T-helper 17 cell (primary cell): ENCODE measurements at places on chromosomes 16 and 17. TPM values are rescaled to one million over a fixed set of nuclear protein-coding genes. Genes with fewer than 3 reads are reported as not detected.

Gene GAS7
- 1.1 TPM for total RNA-seq

DNA sequence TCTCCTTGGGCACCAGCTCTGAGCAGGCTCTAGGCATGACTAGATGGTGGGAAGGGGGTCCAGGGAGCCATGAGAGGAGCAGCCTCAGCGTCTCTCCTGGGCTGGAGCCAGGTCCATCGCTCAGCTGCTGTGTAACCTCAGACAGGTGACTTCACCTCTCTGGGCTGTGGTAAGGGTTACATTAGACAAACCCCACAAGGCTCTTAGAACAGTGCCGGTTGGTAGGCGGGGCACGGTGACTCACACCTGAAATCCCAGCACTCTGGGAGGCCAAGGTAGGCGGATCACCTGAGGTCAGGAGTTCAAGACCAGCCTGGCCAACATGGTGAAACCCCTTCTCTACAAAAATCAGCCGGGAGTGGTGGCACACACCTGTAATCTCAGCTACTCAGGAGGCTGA, 18.1 kb upstream of the NPTX1 start:
- no peak for DNase-seq
- H3K27me3 ChIP-seq: peaks cover 62% of the 10 kb centered on the region
- no peak overlapping the region for H3K27ac ChIP-seq
- H3K4me1 ChIP-seq: peaks cover 7% of the 10 kb centered on the region
- no peak overlapping the region for H3K4me3 ChIP-seq

DNA sequence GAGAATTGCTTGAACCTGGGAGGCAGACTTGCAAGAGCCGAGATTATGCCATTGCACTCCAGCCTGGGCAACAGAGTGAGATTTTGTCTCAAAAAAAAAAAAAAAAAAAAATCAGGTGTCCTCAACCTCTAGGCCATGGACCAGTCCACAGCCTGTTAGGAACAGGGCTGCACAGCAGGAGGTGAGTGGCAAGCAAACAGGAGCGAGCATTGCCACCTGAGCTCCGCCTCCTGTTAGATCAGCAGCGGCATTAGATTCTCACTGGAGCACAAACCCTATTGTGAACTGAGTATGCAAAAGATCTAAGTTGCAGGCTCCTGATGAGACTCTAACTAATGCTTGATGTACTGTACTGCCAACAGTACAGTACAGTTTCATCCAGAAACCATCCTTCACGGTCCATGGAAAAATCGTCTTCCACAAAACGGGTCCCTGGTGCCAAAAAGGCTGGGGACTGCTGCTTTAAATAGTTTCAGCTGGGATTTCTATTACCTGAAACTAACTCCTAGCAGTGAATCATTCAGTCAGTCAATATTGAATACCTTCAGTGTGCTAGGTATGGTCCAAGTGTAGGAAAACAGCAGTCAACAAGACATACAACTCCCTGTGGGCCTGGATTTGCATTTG, 56.3 kb upstream of the DHX40 start:
- H3K27ac ChIP-seq: peak overlapping the region; percentile 34

Gene CFAP97D1
- total RNA-seq: not detected

DNA sequence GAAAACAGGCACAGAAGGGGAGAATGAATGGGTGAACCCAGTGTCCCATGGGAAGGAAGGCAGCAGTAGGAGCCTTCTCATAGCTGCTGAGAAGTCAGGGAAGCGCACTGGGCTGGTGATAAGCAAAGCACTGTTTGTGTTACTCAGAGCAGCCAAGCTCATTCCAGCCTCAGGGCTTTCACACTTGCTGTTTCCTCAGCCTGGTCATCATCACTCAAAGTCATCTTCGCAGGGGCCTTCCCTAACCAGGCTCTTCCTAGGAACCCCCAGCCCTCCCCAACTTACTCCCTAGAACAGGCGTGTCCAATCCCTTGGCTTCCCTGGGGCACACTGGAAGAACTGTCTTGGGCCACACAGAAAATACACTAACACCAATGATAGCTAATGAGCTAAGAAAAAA, 32.1 kb upstream of the LONP2 start:
- H3K27ac ChIP-seq: no peak overlapping the region
- H3K4me3 ChIP-seq: no peak overlapping the region
- H3K4me1 ChIP-seq: no peaks in the 10 kb centered on the region
- peaks cover 15% of the 10 kb centered on the region for H3K27me3 ChIP-seq
- DNase-seq: no peak

DNA sequence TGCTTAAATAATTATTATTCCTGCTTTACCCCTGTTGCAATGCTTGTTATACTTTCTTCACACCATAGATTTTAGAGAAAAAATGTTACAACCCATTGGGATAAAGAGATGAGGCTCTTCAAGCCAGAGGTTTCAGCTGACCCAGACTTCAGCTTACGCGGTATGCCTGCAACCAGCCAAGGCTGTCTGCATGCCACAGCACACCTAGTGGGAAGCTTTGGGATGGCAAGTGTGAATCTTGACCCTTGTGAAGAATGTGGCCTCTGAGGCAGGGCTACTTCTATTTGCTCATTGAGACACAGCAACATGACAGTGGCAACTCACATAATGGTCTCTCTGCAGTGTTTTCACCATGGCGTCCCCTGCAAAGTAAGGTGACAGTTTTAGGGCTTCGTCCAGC, 193.9 kb upstream of the PIRT start:
- H3K4me1 ChIP-seq: no peaks in the 10 kb centered on the region
- H3K36me3 ChIP-seq: no peaks in the 10 kb centered on the region
- H3K4me3 ChIP-seq: no peak overlapping the region
- H3K27me3 ChIP-seq: no peaks in the 10 kb centered on the region
- DNase-seq: no peak

Gene GJD3
- not detected for total RNA-seq

- H3K4me3 ChIP-seq: no peak overlapping the region
- H3K36me3 ChIP-seq: no peaks in the 10 kb centered on the region
- DNase-seq: no peak
- no peak overlapping the region for H3K27ac ChIP-seq
- peaks cover 14% of the 10 kb centered on the region for H3K27me3 ChIP-seq
- H3K4me1 ChIP-seq: no peaks in the 10 kb centered on the region
Observed at GRCh38 chr17:34045990-34046389, 209.1 kb upstream of the CCL2 start.

DNA sequence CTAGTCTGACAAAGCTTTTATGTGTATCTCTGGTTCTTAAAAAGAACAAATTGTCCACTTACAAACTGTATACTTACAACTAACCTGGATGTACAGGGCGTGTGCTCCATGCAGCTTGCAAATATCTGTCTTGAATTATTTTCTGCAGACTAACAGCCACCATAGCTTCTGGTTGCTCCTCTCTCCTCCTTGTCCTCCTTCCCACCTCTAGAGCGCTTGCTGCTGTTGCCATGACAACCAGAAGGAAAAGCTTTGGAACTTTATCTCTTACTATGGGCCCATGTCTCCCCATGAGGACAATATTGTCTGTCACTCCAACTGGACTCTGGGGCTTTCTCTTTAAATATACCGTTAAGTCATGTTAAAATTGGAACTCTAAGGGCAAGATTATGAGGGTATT, 71.5 kb upstream of the DHX40 start:
- no peak overlapping the region for H3K27ac ChIP-seq
- no peak for DNase-seq

Gene CARD14
- total RNA-seq: not detected

DNA sequence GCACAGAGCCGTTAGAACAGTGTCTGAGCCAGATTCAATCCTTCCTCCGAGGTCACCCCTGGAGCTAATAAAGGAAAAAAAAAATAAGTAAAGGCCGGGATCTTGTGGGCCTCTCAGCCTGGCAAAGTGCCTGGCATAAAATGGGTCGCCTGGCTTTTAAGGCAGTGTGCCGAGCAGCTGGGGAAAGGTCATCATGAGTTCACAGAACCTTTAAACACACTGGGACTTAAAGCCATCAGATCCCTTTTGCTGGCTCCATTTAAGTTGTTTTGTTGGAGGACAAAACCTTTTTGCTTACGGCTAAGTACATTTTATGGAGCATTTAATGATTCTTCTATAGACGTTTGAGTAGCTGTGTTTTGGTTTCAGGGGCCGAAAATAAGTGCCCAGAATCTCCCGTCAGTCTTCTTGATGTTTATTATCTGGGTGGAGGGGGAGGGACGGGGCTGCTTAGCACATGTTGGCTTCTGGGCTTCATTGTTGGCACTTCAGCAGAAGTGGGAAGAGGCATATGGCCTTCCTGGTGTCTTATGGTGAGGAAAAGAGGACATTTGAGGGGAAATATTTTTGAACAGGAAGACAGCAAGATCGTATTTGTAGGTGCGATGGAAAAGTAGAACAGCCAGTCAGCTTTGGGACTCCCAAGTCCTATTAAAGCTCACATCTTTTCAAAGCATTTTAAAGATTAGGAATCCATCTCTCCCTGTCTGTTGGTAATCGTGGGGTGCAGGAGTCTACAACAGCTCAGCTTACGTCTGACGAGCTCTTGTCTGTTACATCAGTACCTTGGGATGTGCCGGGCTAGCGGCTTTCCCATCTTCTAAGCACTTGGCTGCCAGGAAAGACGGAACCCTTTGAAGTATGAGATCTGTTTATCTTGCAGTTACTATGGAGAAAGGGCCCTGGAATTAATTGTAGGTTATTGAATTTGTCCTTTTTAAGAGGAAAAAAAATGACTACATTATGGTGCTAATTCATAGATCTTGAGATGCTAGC, 31.1 kb downstream of the RBFOX1 start:
- no peak overlapping the region for H3K27ac ChIP-seq
- H3K36me3 ChIP-seq: no peaks in the 10 kb centered on the region
- no peak for DNase-seq
- H3K27me3 ChIP-seq: no peaks in the 10 kb centered on the region
- H3K4me3 ChIP-seq: no peak overlapping the region

GRCh38 chr17:78346605-78347250, 13.1 kb downstream of the SOCS3 start:
- peak overlapping the region; percentile 74 for H3K4me3 ChIP-seq
- peaks cover 65% of the 10 kb centered on the region for H3K4me1 ChIP-seq
- H3K36me3 ChIP-seq: no peaks in the 10 kb centered on the region
- no peak for DNase-seq
- peak overlapping the region; percentile 88 for H3K27ac ChIP-seq

DNA sequence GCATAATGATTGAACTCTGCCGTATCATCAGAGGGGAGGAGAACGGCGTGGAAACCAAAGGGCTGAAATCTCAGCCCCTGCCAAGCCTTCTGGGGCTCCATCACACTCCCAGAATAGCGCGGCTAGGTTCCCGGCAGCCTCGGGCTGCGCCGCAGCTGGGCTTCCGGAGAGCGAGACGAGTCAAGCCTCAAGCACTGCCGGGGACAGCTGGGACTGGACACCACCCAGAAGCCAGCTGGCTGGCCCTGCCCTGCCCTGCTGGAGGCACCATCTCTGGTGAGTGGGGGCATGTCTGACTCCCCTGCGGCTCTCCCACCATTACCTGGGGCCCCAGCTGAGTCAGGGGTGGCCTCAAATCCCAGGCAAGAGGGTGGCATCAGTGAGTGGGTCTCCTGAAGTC, 7.2 kb upstream of the GPRC5C start:
- H3K4me3 ChIP-seq: no peak overlapping the region
- peak overlapping the region; percentile 59 for H3K27ac ChIP-seq
- H3K27me3 ChIP-seq: peaks cover 62% of the 10 kb centered on the region
- H3K4me1 ChIP-seq: peaks cover 2% of the 10 kb centered on the region

Gene FOXL1
- 0.13 TPM for total RNA-seq

Gene GNAO1
- 7.2 TPM for total RNA-seq

GRCh38 chr17:1946021-1946932, 78.9 kb downstream of the RTN4RL1 start:
- no peaks in the 10 kb centered on the region for H3K27me3 ChIP-seq
- peaks cover 4% of the 10 kb centered on the region for H3K4me1 ChIP-seq

- no peak overlapping the region for H3K27ac ChIP-seq
- no peaks in the 10 kb centered on the region for H3K27me3 ChIP-seq
- no peak overlapping the region for H3K4me3 ChIP-seq
Observed at GRCh38 chr16:6377956-6378355, 954.7 kb upstream of the RBFOX1 start.

Gene MYH2
- total RNA-seq: not detected

DNA sequence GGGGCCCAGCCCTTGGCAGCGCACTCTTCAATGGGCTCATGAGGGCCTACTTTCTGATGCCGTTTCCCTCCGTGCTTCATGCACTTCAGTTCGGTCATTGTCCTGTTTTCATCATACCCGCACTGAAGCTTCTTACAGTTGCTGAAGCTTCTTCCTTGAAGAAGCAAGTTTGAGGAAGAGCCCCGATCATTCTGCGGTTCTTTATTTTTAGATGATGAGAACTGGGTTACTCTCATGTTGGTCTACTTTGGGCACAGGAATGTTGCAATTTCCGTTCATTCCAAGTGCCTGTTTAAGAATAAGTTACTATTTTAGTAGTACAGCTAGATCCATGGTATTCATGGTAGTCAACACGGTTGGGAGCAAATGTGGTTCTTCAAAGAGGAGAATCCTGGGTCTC, 587.7 kb upstream of the HSBP1 start:
- no peaks in the 10 kb centered on the region for H3K36me3 ChIP-seq
- no peak overlapping the region for H3K27ac ChIP-seq
- H3K27me3 ChIP-seq: peaks cover 10% of the 10 kb centered on the region

Gene KRTAP4-6
- total RNA-seq: not detected

DNA sequence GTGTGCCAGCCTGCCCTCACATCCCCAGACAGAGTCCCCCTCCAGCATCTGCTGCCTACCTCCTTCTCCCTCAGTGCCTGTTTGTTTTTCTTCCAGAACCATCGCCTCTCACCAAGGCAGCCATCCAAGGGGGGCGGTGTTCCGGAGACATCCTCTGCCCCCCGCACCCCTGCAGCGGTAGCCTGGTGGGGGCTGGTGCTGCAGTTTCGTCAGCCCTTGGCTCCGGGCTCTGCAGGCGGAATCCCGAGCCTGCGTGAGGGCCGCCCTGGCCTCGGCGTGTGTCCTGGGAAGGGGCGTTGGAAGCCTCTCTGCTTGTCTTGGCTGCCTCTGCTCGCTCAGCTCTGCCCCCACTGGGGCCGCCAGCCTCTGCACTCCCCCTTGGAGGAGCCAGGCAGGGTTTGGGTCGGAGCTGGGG, 126.0 kb upstream of the CIBAR2 start:
- no peaks in the 10 kb centered on the region for H3K36me3 ChIP-seq
- H3K27ac ChIP-seq: no peak overlapping the region
- peaks cover 43% of the 10 kb centered on the region for H3K27me3 ChIP-seq
- DNase-seq: no peak
- no peak overlapping the region for H3K4me3 ChIP-seq

- H3K27ac ChIP-seq: no peak overlapping the region
- DNase-seq: no peak
- H3K36me3 ChIP-seq: peaks cover 6% of the 10 kb centered on the region
- H3K4me3 ChIP-seq: no peak overlapping the region
- peaks cover 6% of the 10 kb centered on the region for H3K4me1 ChIP-seq
- peaks cover 60% of the 10 kb centered on the region for H3K27me3 ChIP-seq
Observed at GRCh38 chr16:84408856-84409255, 40.5 kb downstream of the ATP2C2 start.

DNA sequence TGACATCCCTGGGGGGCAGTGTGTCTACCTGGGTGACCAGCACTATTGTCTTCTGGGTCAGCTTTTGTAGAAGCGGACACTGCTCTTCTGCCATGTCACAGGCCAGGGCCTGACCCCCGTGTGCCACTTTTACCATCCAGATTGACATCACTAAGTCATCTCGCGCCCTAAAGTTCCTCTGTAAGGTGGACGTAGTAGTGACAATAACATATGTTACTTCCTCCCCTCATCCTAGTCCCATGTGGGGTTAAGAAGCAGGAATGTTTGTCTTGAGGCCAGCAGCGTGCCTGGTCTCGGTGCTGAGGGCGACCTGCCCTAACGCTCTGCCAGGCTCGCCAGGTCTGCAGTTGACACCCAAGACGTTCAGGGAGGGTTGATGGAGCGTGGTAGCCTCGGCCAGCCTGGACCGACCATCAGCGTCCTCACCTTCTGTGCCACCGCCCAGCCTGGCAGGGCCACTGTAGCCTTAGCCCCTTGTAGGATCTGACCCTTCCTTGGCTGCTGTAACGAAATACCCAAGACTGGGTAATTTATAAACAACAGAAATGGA, 20.7 kb downstream of the GAA start:
- no peak overlapping the region for H3K27ac ChIP-seq
- no peaks in the 10 kb centered on the region for H3K4me1 ChIP-seq
- no peak for DNase-seq
- no peaks in the 10 kb centered on the region for H3K36me3 ChIP-seq

Gene PLA2G10
- not detected for total RNA-seq

Gene TRIM47
- 9.4 TPM for total RNA-seq
